ENCODE measurements at places on chromosomes 16 and 17.
A peak's percentile ranks its signal among the peaks of the same experiment; 100 is the strongest.

- peaks cover 54% of the 10 kb centered on the region for H3K36me3 ChIP-seq
- DNase-seq = no peak
Observed at GRCh38 chr16:88737298-88738150, 31.2 kb downstream of the CTU2 start.

DNA sequence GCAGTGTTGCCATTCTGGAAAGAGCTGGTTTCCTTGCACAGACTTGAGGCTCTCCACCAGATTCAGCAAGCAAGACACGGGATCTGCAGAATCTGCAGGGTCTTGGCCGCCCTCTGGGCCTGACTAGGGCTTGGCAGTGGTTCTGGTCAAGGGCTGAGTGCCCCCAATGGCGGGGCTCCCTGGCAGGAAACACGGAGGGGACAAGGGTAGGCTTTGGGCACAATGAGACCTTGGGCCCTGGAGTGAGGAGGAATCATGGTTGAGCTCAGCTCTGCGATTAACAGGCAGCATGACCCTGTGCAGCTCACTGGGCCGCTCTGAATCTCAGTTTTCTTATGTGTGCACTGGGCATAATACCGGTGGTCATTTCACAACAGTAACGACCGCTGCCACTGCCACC, 249.9 kb downstream of the GSG1L start:
- no peak overlapping the region for H3K4me3 ChIP-seq
- DNase-seq = peak; percentile 21
- no peak overlapping the region for H3K27ac ChIP-seq
- no peaks in the 10 kb centered on the region for H3K36me3 ChIP-seq
- peaks cover 14% of the 10 kb centered on the region for H3K27me3 ChIP-seq

- H3K27ac ChIP-seq = no peak overlapping the region
- no peaks in the 10 kb centered on the region for H3K27me3 ChIP-seq
- DNase-seq = no peak
- no peaks in the 10 kb centered on the region for H3K4me1 ChIP-seq
Observed at GRCh38 chr16:48102083-48103008, 53.4 kb downstream of the ABCC12 start.

DNA sequence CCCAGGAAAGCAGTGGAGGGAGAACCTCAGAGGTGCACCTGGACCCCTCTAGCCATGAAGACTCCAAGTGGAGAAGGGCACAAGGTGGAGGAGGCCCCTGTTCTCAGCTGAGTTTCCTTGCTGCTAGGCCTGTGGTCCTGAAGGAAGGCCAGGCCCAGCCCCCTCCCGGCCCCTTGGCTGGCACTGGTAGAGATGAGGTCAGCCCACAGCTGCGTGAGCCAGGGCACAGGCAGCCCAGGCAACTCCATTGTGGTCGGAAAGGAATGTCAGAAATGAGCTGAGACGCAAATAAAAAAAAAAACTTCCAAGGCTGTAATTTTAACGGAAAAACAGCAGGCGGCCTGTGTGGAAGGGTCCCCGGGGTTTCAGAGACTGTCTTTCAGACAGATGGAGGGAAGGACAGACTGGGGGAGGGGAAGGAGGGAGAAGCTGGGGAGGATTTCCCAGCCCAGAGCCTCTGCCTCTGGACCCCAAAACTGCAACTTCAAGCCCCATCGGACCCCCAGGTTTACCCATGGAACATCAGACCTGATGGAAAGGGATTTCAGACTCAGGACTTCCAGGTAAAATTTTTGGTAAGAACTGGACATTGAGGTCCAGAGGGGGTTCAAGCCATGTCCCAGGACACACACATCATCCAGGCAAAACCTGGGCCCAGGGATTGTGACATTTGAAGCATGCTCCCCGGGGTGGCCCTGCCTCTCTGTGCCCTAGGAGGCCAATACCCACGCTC, 25.6 kb upstream of the MRPS23 start:
- peaks cover 15% of the 10 kb centered on the region for H3K36me3 ChIP-seq
- no peak overlapping the region for H3K4me3 ChIP-seq
- peak overlapping the region; percentile 98 for H3K27ac ChIP-seq
- peak; percentile 96 for DNase-seq
- H3K27me3 ChIP-seq = no peaks in the 10 kb centered on the region

DNA sequence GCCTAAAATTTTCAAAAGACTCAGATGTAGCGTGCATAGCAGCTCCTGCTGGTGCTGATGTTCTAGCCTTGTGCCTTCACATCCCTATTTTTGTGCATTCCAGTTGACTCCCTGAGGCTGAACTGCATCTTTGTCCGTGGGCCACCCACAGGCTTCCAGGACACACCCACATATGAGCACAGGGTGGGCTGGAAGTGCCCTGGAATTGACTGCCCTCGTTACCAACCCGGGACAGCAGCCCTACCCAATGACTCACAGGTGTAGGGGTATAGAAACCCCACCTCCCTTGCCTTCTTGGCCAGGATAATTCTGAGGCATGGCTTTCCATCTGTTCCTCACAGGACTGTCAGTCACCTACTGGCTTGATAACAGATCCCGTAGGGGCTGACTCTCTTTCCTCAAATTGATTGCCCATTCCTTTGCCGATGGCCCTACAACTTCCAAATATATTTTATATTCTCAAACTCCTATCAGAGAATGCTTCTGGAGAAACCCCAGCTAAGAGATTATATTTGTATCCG, 65.9 kb upstream of the CDH13 start:
- no peak for DNase-seq
- H3K27ac ChIP-seq = no peak overlapping the region
- no peaks in the 10 kb centered on the region for H3K4me1 ChIP-seq
- H3K27me3 ChIP-seq = no peaks in the 10 kb centered on the region
- H3K4me3 ChIP-seq = no peak overlapping the region

- no peak overlapping the region for H3K4me3 ChIP-seq
- H3K27ac ChIP-seq = no peak overlapping the region
- peaks cover 3% of the 10 kb centered on the region for H3K27me3 ChIP-seq
- no peak for DNase-seq
- no peaks in the 10 kb centered on the region for H3K36me3 ChIP-seq
Observed at GRCh38 chr17:54680410-54680809, 220.2 kb upstream of the TOM1L1 start.

DNA sequence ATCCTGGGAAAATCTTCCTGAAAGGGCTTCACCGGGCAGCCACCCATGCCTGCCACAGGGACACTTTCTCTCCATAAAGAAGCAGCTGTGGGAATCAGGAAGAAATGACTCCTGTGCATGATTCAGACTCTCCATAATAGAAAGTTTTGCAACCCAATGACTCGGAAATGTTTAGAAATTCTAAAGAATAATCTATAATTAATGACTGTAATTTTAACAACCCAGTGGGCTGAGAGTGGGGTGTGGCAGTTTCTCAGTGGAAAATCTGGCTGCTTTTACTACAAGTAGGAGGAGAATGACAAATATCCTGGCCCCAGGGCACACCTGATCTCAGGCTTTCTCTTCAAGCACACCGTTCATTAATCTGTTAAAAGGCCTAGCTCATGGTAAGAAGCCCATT, 25.7 kb downstream of the IRF8 start:
- H3K27me3 ChIP-seq = peaks cover 7% of the 10 kb centered on the region
- H3K4me3 ChIP-seq = no peak overlapping the region
- H3K36me3 ChIP-seq = no peaks in the 10 kb centered on the region

DNA sequence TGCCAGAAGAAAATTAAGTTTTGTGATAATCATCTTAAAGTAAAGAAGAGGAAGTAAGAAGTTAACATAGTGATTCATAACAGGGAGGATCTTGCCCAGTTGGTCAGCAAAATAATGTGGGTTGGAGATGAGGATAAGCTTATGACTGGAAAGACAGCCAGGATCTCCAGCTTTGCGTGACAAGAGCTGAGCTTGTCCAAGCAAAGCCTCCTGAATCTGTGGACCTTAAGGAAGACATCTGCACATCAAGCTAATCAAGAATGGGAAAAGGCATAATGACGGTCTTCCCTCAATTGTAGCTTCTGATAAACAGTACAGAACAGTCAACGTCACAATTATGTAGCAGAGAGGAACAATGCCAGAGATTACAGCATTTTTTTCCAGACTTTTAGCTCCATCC, 744.7 kb upstream of the GOT2 start:
- no peaks in the 10 kb centered on the region for H3K4me1 ChIP-seq
- no peak overlapping the region for H3K27ac ChIP-seq
- no peaks in the 10 kb centered on the region for H3K36me3 ChIP-seq
- H3K4me3 ChIP-seq = no peak overlapping the region
- no peaks in the 10 kb centered on the region for H3K27me3 ChIP-seq

- no peaks in the 10 kb centered on the region for H3K36me3 ChIP-seq
- DNase-seq = no peak
- H3K4me3 ChIP-seq = no peak overlapping the region
- no peak overlapping the region for H3K27ac ChIP-seq
Observed at GRCh38 chr16:15807603-15808009, 49.2 kb downstream of the MYH11 start.

DNA sequence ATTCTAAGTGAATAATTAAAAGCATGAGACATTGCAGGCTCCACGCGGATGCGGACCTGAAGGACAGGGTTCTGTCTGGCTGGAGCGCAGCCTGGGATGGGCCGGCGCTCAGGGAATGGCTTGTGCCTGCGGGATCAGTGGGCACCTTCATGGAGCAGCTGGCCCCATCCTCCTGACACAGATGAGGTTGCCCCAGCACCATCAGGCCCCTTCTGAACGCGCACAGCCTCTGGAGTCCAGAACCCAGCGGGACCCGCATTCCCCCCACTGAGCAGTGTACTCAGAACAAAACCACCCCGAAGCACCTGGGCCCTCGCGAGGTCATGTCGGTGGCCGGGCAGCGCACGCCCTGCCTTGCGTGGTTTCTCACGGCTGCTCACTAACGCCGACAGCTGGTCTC, 70.5 kb upstream of the CHMP6 start:
- peak; percentile 64 for DNase-seq
- H3K27me3 ChIP-seq = no peaks in the 10 kb centered on the region
- H3K4me1 ChIP-seq = no peaks in the 10 kb centered on the region
- H3K27ac ChIP-seq = no peak overlapping the region

- no peaks in the 10 kb centered on the region for H3K27me3 ChIP-seq
- H3K36me3 ChIP-seq = peaks cover 24% of the 10 kb centered on the region
- peak overlapping the region; percentile 90 for H3K4me3 ChIP-seq
- H3K27ac ChIP-seq = peak overlapping the region; percentile 97
- H3K4me1 ChIP-seq = peaks cover 28% of the 10 kb centered on the region
Observed at GRCh38 chr17:77281122-77281903, 140.5 kb downstream of the SEC14L1 start.

DNA sequence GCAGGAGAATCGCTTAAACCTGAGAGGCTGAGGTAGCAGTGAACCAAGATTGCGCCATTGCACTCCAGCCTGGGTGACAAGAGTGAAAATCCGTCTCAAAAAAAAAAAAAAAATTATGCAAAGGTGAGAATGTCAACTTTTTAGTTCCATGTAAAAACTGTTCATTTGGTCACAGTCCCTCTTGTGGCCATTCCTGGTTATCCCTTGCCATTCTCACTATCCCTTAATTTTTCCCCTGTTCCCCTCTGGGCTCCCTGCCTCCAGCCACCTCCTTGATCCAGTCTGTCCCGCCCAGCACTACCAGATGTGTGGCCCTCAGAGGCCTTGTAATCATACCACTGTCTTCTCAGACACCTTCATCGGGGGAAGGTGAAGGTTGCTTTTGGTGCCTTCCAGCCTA, 23.4 kb downstream of the DCAF7 start:
- DNase-seq = no peak
- peaks cover 3% of the 10 kb centered on the region for H3K4me1 ChIP-seq

DNA sequence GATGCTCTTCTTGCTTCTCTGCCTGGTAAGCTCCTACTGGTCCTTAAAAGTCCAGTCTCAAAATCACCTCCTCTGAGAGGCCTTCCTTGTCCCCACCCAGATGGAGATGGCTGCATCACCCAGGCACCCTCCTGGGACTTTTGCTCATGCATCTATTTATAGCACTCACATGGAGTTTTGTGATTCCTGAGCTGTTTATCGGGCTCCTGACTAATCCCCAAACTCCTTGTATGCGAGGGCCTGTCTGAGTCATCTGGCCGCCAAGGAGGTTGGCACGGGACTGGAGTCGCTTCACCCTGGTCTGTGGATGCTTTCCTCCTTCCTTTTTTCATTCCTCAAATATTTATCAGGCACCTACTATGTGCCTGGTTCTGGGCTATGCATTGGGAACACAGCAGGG, 2.3 kb upstream of the MAP2K3 start:
- no peaks in the 10 kb centered on the region for H3K36me3 ChIP-seq
- no peak overlapping the region for H3K27ac ChIP-seq
- no peaks in the 10 kb centered on the region for H3K27me3 ChIP-seq
- no peak for DNase-seq
- H3K4me3 ChIP-seq = no peak overlapping the region

DNA sequence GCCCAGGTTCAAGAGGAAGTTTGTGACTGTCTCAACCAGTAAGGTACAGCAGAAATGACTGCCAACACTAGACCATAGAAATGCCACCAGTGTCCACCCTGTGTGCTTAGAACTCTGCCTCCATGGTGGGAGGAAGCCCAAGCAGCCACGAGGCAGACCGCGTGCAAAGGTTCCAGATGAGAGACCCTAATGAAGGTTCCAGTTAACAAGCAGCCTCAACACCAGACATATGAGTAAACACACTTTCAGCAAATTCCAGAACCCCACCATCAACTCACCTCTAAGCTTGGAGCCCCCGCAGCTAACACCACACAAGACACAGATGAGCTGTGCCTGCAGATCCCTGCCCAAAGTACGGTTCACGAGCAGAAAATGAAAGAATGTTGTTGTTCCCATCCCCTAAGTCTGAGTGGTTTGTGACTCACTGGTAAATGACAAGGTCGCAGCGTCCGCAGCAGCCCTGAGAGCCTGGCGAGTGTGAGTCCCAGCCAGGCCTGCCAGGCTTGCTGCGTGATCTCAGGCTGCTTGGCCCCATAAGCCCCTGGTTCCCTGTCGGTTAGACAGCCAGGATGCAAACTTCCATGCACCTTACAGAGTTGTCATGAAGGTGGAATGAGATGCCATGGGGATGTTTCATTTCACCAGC, 193.7 kb downstream of the C16orf95 start:
- H3K36me3 ChIP-seq = no peaks in the 10 kb centered on the region
- H3K4me1 ChIP-seq = peaks cover 9% of the 10 kb centered on the region
- H3K27ac ChIP-seq = no peak overlapping the region
- H3K27me3 ChIP-seq = no peaks in the 10 kb centered on the region

DNA sequence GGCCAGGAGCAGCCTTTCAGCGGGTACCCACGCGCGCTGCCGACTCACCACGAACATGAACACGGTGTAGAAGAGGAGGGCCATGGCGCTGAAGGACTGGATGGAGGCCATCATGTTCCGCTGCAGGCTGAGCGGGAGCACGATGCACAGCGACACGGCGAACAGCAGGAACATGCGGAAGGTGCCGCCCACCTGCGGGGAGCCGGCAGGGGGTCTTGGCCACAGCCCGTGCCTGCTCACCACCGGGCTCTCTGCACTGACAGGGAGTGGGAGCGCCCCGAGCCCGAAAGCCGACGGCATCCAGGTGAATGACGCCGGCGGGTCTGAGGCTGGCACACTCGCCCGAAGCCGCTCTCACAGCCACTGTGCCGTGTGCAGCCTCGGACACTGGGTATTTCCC, 13.0 kb downstream of the SLC38A10 start:
- no peak overlapping the region for H3K4me3 ChIP-seq
- H3K27me3 ChIP-seq = no peaks in the 10 kb centered on the region
- H3K27ac ChIP-seq = no peak overlapping the region
- DNase-seq = no peak
- H3K36me3 ChIP-seq = peaks cover 43% of the 10 kb centered on the region
- no peaks in the 10 kb centered on the region for H3K4me1 ChIP-seq

GRCh38 chr16:50778284-50779163, 36.6 kb downstream of the CYLD start:
- no peak for DNase-seq
- no peak overlapping the region for H3K4me3 ChIP-seq
- H3K27me3 ChIP-seq = no peaks in the 10 kb centered on the region

GRCh38 chr17:50482110-50482509, 3.5 kb downstream of the RSAD1 start:
- H3K36me3 ChIP-seq = peaks cover 43% of the 10 kb centered on the region
- no peaks in the 10 kb centered on the region for H3K27me3 ChIP-seq
- DNase-seq = peak; percentile 52
- no peak overlapping the region for H3K27ac ChIP-seq
- H3K4me1 ChIP-seq = peaks cover 16% of the 10 kb centered on the region

Measured in RWPE2 (cell line).